ENCODE measurements at places on chromosomes 1 and 21.

GRCh38 chr1:54376430-54377039 is 29.7 kb downstream of the SSBP3 start:
- DNase-seq: no peak

DNA sequence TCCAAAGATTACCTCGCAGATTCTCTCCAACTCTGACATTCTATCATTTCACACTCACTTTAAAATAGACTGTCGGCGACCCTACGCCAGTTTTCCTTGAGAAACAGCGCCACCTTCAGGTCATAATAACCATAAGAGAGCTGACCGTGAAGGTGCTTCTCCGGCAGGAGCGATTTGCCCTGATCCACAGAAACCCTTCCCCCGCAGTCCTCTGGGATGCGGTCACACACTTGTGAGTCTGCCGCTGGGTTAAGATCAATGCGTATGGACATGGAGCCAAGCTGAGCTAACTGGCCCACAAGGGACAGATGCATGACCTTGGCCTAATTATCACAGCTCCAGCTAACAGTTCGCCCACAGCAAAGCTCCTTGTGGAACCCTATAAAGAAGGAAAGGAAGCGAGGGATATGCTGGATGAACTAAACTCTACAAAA is 32.8 kb upstream of the IFNAR2 start:
- no peak for DNase-seq

- no peak for DNase-seq
These were observed 779 bp downstream of the THEM5 start for GRCh38 chr1:151852733-151853132.

- no peak for DNase-seq
These were observed 4.8 kb upstream of the GPR37L1 start for GRCh38 chr1:202117898-202118371.

DNA sequence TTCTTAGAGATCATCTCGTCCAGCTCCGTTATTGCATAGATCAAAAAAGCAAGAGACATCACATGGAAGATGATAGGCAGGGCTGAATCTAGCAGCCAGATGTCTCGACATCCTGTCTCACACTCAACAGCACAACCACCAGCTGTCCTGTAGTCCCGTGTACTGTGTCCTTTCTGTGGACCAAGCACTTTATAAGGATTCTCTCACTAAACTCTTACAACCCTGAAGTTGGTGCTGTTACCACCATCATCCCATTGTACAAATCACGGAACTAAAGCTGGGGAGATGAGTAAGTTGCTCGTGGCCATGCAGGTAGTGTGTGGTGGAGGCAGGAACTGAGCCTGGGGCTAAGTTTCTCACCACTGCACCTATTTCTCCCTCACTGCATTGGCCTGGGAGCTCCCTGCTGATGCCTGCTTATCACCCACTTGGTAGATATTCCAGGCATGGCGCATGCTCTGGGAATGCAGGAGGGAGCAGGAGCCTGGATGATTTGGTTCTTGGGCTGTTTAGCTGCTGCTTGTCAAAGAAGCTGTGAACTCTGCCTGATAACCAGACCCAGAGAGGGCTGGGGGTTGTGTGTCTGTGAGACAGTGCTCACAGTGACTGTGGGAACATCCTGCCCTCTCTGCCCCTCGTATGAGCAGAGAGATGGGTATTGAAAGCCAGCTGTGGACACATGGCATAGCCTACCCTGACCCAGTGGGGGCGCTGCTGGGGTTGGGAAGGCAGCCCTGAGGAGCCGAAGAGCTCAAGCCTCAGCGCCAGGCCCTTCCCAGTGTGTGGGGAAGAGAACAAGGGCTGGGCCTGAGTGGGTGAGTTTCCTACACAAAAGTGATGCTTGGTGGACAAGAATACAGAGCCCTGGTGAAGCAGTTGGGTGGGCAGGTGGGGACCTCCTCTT is 13.6 kb downstream of the PPFIA4 start:
- DNase-seq: no peak
